H7 (cell line): ENCODE measurements at places on chromosomes 13 and 19. TPM values are rescaled to one million over a fixed set of nuclear protein-coding genes. Genes with fewer than 3 reads are reported as not detected.
A peak's percentile ranks its signal among the peaks of the same experiment; 100 is the strongest.

- DNase-seq, result no peak
Measured at GRCh38 chr19:29491491-29491890, 34.3 kb upstream of the VSTM2B start.

- no peak for DNase-seq
Measured at GRCh38 chr13:109792416-109793059, 6.2 kb upstream of the IRS2 start.

DNA sequence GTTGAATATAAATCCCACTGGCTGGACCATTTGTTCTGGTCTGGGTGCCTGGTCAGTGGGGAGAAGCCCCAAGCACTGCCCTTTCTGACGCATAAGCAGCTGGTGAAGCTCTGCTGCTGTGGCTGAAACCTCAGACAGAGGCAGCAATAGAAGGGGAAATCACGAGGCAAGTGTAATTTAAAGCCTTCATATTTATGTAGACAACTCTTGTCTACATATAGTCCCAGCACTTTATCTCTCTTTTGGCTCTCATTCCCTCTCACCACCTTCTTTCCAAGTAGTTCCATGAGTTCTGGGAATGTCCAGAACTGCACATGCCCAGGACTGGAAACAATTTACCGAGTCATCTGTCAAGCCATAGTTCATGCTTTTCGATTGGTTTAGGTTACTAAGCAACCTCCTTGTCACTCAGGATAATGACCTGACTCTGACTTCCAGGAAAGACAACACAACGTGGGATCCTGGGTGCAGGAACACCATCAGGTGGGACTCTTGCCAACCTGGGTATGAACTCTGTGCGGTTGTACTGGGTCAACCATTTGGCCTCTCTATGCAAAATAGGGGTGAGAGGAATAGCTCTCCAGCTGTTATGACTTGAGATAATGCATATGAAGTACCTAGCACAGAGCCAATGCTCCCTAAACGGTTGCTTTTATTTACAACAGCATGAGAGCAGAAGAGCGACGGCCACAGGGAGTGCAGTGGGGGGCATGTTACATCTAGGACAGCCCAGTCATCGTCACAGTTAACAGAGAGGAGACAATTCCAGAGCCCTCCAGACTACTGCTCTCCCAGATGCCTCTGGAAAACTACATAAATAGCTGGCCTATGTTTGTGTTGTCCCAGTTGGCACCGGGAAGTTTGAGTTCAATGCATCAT is 321.9 kb downstream of the FOXO1 start:
- no peak for DNase-seq

GRCh38 chr19:19774354-19775033 is 41.6 kb upstream of the ZNF14 start:
- no peak for DNase-seq

Gene AMER2
- 0.15 and 0.17 TPM in 2 replicates for total RNA-seq

DNA sequence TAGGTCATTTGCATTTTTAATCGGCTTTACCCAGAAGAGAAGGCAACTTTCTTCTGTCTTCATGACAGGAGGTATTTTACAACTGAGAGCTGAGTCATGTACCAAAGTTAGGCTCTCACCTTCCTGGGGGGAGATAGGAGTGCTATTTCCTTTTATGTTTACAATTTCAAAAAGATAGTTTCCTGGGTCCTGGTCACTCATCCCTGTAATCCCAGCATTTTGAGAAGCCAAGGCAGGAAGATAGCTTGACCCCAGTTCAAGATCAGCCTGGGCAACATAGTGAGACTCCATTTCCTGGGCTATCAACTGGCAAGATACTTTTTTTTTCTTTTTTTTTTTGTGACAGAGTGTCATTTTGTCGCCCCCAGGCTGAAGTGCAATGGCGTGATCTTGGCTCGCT is 7.6 kb downstream of the LYPD3 start:
- no peak for DNase-seq

Gene MYO16
- total RNA-seq, result 0.03 TPM in 1 of 2 replicates, not detected in the other

- no peak for DNase-seq
Measured at GRCh38 chr13:99648066-99648665, 146.9 kb downstream of the TM9SF2 start.

DNA sequence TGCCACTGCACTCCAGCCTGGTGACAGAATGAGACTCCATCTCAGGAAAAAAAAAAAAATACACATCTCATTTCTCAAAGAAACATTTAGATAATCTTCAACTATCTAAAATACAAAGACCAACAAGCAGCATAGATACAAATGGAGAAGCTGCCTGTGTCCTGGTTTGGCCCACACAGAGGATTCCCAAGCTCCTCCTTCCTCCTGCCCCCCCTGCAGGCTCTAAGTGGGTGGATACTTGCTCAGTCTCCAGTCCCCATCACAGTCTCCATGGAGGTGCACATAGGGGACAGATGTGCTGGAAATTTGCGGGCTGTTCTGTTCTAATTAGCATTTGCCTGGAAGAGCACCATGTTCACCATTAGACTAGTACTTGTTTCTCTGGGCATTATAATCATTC is 59.9 kb downstream of the ABCC4 start:
- DNase-seq, result no peak

Gene PEAK3
- total RNA-seq, result not detected in 2 replicates

Gene IL17D
- 0.15 TPM in 1 of 2 replicates, not detected in the other for total RNA-seq

DNA sequence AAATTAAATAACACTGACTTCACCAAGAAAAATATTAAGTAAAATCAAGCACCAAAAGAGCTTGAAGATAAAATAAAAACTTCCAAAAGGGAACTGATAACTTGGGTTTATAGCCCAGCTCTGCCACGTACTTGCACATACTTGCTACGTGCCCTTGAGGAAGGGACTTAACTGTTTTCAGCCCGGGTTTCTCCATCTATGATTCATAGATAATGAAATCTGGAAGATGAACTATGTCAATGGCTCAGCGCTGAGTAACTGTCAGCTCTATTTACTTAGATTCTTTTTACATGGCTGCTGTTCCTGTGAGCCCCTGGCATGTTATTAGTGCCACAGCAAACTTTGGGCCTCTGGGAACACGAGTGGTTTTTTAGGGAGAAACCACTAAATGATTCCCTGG is 9.6 kb upstream of the ZC3H13 start:
- DNase-seq, result no peak

DNA sequence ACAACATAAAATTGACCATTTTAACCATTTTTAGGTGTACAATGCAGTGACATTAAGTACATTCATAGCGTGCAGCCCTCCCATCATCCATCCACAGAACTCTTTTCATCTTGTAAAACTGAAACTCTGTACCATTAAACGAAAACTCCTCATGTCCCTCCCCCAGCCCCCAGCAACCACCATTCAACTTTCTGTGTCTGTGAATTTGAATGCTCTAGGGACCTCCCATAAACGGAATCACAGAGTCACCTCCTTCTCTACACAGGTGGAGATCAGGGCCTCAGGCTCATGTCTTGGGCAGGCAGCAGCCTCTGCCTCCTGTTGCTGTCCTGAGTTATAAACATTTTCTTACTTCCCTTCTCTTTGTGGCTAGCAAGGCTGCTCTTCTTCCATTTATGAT is 7.3 kb upstream of the CCNE1 start:
- DNase-seq, result no peak

DNA sequence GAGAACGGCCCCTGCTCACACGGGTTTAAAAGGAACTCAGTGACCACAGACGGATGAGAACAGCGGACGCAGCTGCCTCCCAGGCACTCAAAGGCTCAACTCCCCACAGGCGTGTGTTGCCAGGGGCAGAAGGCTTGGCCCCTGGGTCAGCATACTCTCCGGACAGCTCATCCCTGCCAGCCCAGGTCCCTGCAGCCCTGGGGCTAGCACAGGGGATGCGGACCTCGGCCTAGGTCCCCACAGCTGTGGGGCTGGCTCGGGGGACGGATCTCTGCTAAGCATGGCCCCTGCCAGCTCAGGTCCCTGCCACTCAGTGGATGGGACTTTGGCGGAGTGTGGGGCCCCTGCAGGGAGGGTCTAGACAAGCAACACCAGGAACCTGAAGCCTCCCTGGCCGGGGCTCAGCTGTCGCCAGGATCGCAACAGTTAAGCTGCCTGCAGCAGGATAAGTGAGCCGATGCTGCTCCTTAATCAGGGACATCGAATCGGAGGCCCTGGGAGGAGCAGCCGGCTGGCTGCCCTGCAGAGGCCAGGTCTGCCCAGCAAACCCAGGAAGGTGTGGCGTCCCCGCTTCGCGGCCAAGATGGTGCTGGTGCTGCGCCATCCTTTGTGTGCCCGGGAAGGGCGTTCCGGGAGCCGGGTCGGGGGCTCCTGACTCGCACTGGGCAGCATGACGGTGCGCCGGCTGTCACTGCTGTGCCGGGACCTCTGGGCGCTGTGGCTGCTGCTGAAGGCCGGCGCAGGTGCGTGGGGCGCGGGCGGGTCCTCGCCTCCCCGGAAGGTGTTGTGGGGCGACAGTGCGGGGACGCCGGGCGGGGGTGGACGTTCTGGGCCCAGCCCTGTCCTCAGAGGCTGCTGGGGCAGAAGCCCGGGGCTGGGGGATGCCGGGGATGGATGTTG is 32.5 kb downstream of the MCF2L start:
- no peak for DNase-seq

- no peak for DNase-seq
Measured at GRCh38 chr13:39563470-39563735, 39.6 kb downstream of the LHFPL6 start.

DNA sequence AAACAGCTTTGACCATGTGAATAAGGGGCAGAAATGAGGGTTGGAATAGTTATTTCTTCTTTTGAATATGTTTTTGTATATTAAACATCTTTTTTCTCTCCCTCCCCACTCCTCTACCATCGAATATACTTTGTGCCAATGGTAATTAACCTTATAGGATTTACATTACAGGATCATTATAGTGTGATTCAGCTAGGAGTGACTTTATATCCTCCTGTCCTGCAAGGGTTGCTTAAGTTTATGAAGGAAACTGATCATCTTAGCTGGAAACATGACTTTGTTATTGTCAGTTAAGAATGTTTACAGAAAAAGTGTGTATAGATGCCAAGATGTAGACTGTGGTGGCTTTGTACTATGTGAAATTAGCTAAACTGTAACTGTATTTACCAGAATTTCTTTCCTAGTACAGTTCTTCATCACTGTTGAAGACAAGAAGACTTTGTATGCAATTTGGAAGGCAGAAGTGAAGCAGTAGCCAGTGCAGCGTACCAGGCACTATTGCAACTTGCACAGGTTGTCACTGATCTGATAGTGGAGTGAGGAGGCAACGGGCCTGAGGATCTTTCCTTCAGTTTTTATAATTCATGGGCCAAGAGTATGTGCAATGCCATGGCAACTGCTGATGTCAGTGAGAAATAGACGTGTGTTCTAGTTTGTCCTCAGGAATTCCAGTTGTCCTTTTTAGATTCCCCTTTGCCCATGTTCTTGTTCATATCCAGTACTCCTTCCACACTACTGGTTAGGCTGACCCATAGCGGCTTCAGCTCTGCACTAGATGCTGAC is 8.2 kb upstream of the PAN3 start:
- DNase-seq, result no peak

DNA sequence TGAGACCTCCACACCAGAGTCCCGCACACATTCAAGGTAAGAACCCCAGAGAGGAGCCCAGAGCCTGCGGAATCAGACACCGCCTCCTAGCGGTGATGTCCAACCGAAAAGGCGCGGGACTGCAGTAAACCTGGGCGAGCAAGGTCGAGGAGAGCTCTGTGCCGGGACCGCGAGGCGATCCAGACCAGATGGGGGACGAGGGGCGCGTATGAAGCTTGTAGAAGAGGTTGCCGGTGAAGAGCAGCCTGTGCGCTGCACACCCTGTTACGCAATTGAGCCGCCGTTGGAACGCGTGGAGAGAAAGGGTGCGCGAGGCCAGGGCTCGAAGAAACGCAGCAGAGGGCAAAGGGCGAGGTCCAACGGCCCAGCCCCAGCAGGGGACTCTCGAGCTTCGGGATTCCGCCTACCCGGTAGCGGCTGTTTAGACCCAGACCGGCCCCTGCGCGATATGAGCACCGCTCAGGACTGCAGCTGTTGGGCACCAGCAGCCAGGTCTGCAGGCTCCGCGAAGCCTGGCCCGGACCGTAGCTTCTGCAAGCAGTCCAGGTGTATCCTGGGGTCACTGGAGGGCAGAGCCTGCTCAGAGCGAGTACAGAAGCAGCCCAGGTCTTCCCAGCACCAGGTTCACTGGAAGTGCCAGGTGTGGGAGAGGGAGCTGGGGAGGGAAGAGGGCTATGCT is 65.9 kb upstream of the ZNF599 start:
- DNase-seq, result peak; percentile 76

DNA sequence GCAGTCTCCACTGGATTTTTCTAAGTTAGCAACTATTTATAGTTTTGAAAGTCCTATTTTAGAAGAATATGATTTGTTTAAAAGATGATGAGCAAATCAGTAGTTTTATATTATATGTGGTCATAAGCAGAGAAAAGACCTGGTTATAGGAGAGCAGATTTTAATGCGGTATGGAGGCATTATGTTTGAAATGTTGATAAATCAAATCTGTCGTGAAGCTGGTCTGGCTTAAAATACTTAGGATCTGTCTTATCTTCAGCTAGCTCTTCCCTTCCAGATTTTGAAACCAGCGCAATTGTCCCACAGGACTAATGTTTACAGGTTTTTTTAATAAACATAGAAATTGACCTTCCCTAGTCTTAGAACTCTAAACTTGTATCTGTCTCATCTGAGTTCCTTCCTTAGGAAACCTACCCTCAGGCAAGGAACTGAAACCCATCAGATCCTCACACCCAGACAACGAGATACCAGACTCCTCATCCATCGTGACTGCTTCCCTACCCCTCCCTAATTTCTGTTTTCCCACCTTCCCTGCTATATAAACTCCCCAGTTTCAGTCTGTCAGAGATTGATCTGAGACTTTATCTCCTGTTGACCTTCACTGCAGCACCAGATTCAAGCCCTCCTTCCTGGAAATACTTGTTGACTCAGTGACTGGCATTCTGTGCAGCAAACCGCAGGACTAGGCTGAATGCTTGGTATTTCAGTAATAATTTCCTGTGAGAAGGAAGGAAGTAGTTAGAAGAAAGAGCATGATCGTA is 37.8 kb upstream of the CXCL17 start:
- no peak for DNase-seq

DNA sequence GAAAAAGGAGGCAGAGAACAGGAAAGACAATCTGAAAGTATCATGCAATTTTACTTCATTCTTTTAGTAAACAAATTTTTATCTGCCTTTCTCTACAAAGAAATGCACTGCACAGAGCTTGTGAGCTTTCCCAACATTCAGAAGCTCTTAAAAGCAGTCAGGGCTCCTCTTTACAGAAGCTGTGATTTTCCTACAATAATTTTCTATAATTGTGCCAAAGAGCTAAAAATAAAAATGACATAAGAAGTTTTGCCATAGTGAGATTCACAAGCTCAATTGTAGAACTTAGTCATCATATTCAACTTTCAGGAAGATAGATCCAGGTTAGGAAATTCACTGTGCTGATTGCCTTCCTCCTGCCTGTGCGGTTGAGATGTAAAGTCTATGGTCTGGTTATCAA is 341.4 kb downstream of the PCDH9 start:
- no peak for DNase-seq

GRCh38 chr13:74869846-74870245 is 612.1 kb downstream of the TBC1D4 start:
- DNase-seq, result no peak

Gene ICAM4
- total RNA-seq, result 1.7 and 2.4 TPM in 2 replicates

Gene GZMM
- total RNA-seq, result 0.38 and 1.6 TPM in 2 replicates

GRCh38 chr19:18307271-18307681 is 15.6 kb downstream of the LSM4 start:
- DNase-seq, result peak; percentile 68
